Karpas-422 (cell line): ENCODE measurements at places on chromosomes 5 and 9.
A peak's percentile ranks its signal among the peaks of the same experiment; 100 is the strongest.

- no peak for DNase-seq
These were observed 51.3 kb upstream of the SUB1 start for GRCh38 chr5:32534041-32534440.

- DNase-seq: no peak
These were observed 121.0 kb downstream of the RGS3 start for GRCh38 chr9:113584428-113585084.

DNA sequence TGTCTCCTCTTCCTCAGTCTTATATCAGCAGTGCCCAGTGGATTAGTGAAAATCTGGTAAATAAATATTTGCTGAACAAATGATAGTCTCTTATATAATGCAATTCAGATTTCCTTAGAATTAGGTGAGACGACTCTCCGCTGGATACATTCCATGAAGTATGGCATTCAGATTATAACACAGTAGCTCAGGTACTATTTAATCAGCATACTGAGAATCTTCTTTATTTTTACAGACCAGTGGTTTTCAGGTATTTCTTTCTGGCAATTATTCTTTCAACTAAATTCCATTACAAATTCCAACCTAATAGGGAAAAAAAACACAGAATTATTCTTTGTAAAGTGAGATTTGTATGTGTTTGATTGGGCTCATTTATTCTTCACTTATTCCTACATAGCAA, 435.5 kb downstream of the TAF11L14 start:
- no peak for DNase-seq

GRCh38 chr5:141590127-141590526, 28.7 kb downstream of the DIAPH1 start:
- DNase-seq: no peak

- DNase-seq: peak; percentile 73
These were observed 682 bp downstream of the MAN1B1 start for GRCh38 chr9:137087409-137087925.
